ENCODE measurements at places on chromosomes 6 and 20.

- no peak for DNase-seq
Observed at GRCh38 chr6:107064579-107065065, 36.6 kb downstream of the MTRES1 start.

GRCh38 chr6:112183271-112183671 lies 71.1 kb downstream of the LAMA4 start:
- no peak for DNase-seq

DNA sequence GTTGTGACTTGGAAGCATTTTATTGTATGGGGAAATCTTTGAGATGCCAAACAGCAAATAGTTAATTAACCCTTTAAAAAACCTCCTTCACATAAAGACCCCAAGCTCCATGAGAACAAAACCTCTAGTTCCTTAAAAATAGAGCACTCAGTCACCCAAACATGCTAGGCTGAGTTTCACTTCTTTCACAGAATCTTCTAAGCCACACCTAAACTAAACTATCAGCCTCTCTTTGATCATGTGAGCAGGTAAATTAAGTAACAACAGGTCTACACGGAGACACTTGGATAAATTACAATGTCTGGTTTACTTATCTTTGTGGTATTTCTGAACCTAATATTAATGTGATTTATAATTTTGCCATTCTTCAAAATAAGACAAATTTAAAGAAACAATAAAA lies 205.2 kb upstream of the MARCKS start:
- DNase-seq: no peak

- no peak for DNase-seq
Observed at GRCh38 chr20:54067606-54068174, 2.7 kb downstream of the BCAS1 start.

GRCh38 chr6:88709819-88710246 lies 253.6 kb downstream of the RNGTT start:
- DNase-seq: no peak

DNA sequence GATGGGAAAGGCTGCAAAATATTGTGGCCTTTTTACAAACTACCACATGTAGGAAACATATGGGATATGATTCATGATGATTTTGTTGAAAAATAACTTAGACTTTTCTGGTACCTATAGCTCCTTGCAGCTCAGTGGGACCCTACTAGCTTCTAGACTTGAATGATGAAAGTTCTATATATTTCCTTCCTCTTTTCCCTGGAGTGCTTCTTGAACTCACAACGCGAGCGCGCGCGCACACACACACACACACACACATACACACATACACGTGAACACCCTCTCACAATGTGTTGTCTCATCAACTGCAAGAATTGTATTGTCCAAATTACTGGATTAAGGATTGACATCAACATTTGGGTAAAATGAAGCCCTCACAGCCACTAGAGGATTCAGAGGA lies 61.9 kb downstream of the TOX2 start:
- DNase-seq: no peak

DNA sequence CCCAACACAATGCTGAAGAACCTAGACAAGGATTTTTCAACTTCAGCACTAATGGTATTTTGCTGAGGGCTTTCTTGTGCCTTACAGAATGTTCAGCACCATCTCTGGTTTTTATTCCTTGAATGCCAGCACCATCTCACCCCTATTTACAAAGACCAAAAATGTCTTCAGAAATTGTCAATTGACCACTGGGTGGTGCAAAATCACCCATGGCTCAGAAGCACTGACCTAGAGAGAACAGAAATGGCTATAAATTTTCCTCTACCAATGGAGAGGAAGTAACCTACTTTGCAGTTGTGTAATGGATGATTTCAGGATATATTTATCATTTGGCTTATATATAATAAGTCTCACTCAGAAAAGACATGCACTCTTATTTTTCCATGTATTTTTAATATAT lies 431.0 kb upstream of the IRAK1BP1 start:
- no peak for DNase-seq

- peak; percentile 72 for DNase-seq
Observed at GRCh38 chr20:45436732-45437485, 21.0 kb downstream of the PIGT start.

DNA sequence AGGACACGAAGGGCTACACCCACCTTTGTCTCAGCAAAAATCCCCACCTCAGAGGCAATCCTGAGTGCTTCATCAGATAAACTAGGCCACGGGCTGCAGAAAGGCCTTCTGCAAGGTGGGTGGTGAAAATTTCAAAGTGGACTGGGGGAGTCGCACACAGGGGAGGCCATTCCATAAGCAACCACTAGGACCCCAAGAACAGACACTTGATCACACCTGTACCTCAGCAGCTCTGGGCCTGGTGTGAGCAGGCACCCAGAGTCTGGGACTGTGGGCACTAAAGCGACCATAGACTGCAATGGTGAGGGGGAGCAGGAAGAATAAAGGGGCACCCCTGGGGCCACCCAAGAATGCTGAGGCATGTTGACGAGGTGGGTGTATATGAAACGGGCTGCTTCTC lies 52.6 kb downstream of the SERAC1 start:
- DNase-seq: no peak

All from activated naive CD8-positive, alpha-beta T cell treated with anti-CD3 and anti-CD28 coated beads, Interleukin-2, amount 50 U/mL, for 16 hours (primary cell).